ENCODE measurements at places on chromosomes 11 and 22.

- no peak for DNase-seq
Observed at GRCh38 chr11:38968951-38969350, 2370.9 kb upstream of the RAG2 start.

DNA sequence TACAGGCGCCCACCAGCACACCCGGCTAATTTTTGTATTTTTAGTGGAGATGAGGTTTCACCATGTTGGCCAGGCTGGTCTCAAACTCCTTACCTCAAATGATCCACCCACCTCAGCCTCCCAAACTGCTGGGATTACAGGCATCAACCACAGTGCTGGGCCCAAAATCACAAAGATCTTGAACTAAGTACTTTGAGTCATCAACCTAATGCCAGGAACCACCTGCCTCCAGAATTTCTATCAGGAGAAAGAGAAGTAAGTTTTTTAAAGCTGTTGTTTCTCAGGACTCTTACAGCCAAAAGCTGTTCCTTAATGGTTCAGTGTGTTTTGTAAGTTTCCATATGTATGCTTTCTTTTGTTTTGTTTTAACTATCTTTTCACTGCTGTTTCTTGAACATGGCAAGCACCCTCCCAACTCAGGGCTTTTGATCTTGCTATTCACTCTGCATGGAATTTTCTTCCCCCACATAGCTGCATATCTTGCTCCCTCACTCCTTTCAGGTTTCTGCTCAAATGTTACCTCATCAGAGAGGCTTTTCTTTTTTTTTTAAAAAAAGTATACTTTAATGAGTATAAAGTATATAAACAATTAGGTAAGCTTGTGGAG is 6.0 kb upstream of the PAK1 start:
- no peak for DNase-seq

GRCh38 chr11:30578406-30578805 is 7.7 kb downstream of the MPPED2 start:
- no peak for DNase-seq

- no peak for DNase-seq
Observed at GRCh38 chr11:44766112-44766971, 39.6 kb downstream of the TSPAN18 start.

- no peak for DNase-seq
Observed at GRCh38 chr11:72570893-72571661, 103.1 kb downstream of the PDE2A start.

GRCh38 chr11:112625814-112626213 is 335.4 kb upstream of the NCAM1 start:
- no peak for DNase-seq

- DNase-seq, result no peak
Observed at GRCh38 chr11:87374038-87374807, 336.5 kb downstream of the TMEM135 start.

DNA sequence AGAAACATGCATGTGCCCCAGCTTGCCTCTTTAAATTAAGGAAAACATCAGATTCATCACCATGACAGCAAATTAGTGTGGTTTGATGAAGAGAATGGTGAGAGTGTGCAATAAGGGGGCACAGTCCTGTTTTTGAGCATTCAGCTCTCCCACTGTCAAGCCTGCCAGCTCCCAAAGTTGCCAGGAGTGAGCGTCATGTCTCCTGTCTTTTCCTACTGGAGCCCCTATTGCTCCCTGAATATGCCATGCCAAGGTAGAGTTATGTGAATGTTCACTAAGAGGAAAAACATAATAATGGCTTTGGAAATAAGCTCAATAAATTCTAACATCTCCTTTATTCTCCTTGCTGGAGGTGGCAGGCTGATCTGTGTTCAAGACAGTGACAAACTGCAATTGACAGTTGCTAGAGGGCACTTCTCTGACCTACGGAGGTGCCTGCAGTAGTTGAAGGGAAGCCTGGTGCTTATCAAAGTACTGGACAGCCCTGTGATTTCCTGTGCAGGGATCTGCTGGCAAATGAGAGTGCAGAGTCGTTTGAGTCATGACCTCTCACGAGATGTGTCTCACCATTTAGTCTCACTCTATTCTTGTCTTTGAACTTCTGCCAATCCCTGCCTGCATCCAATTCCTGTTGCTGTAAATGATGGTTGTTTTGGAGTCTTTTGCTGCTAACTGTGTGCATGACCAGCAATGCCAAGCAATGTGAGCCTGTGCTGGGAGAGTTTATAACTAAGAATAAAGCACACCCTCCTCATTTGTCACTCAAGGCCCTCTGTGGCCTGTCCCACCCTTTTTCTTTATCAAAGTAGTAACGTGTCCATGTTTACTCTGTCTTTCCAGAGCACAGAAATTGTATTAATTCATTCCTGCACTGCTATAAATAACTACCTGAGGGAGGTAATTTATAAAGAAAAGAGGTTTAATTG is 34.8 kb downstream of the MRGPRX2 start:
- no peak for DNase-seq

- peak; percentile 53 for DNase-seq
Observed at GRCh38 chr11:1772270-1773130, 8.8 kb upstream of the CTSD start.

- DNase-seq, result no peak
Observed at GRCh38 chr11:1129611-1130160, 28.1 kb upstream of the MUC5AC start.

DNA sequence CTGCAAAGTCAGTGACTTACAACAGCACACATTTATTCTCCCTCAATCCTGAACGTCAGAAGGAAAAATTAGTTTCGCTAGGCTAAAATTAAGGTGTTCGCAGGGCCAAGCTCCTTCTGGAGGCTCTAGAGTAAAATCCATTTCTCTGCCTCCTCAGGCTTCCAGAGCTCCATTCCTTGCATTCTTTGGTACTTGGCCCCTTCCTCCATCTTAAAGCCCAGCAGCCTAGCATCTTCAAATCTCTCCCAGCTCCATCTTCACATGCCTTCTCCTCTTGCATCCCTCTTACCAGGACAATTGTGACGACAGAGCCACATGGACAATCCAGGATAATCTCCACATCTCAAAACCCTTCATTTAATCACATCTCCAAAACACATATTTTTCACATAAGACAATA is 165.0 kb downstream of the GRIA4 start:
- DNase-seq, result no peak

DNA sequence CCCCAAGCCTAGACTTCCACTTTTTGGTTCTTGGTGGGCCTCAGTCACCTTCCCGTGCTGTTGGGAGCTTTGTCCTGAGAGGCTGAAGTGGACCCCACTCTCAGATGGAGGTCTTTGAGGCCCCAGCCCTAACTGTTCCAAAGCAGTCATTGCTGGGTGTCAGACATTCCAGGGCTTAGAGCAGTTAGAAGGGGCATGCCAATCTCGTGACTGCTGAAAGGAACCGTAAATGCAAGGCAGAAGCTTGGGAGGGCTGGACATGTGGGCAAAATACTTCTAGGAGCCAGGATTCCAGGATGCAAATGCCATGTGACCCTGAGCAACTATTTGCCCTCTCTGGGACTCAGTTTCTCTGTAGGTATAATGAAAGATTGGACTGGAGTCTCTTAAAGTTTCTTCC is 118.8 kb upstream of the CRYBB3 start:
- DNase-seq, result no peak

DNA sequence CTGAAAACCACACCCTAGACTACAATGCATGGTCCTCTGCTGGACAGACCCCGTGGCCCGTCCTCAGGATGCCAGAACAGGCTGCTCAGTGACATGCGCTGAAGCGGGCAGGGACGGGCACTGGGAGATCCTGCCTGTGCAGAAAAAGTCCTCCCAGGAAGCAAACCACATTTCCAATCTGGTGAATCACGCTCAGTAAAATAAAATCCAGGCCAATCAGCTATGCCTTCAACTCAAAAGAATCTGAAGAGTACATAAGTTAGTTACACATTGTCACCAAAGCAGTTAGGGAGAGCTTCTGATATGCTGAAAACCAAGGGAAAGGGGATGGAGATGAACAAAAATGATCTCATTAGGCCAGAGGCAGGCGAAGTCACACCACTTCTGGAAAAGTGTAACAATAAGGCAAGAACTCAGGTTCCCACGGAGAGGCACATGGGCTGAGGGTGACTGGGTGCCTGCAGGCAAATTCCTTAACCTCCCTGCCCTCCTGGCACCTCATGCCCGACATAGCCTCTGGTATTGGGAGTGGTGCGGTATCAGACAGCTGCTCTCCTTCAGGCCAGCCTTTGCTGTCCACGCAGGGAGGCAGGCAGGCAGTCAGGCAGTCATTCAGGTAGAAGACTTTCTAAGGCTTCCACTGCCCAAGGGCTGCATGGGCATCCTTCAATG is 66.4 kb downstream of the APOL5 start:
- no peak for DNase-seq

- DNase-seq, result no peak
Observed at GRCh38 chr11:71263386-71263785, 11.0 kb upstream of the SHANK2 start.

DNA sequence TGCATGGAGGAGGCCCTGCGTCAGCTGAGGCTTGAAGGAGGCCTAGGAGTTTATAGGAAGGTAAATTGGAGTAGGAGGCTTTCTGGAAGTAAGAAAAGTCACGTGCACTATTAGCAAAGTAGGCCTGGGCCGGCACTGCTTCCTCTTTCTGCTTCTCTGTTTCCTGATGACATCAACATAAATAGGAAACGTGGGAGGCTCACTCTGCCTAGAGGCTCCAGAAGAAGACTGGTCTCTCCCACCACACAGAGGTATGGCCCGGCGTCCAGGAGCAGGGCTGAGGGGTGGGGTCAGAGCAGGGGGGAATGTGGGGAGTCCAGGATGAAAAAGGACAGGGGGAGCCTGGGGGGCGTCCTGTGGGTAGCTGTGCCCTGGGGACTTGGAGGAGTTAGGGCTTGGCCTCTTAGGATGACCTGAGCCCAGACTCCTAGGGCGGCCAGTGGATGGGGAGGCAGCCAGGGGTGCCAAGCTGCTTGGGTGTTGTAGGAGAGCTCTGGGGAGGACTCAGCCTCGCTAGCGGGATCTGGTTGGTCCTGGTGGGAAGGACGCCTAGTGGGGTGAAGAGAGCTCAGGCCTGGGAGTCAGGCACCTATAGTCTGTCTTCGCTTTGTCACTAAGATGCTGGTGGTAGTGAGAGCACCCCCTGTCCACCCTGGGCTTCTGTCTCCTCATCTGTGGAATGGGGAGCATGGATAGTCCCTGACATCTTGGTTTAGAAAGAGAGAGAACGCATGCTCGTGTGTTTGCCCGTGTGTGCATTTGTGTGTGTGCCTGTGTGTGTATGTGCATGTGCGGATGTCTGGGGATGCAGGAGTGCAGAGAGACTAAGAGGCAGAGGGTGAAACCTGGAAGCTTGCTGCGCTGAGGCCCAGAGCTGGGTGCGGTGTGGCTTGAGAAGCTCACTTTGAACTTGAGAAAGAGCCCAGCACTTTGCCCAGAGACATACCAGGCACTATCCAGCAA is at the start of gene CSF2RB:
Gene CSF2RB, plus strand, starts transcription at position 202 of the 963 bp plus-strand sequence. CDS start 8,580 bp downstream, outside the sequence.
- DNase-seq, result no peak

GRCh38 chr11:33879375-33879774 is 12.5 kb downstream of the LMO2 start:
- no peak for DNase-seq

DNA sequence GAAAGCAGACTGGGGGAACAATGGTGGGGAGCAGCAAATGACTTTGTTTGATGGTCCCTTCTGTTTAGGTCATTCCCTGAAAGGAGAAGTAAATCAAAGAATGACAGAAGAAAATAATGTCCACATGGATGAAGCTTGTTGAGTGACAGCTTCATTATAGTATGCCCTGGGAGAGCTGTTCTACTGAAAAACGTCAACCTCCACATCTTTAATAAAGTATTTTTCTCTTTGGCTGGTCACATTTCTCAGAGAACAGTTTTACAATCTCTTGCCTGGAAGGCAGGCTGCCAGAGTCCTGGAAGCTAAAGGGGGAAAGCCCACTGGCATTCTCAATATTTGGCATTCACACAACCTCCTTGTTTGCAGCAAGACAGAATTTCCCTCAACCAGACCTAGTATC is 287.9 kb downstream of the SWAP70 start:
- DNase-seq, result no peak

- DNase-seq, result no peak
Observed at GRCh38 chr11:13225038-13226001, 52.3 kb upstream of the BMAL1 start.

DNA sequence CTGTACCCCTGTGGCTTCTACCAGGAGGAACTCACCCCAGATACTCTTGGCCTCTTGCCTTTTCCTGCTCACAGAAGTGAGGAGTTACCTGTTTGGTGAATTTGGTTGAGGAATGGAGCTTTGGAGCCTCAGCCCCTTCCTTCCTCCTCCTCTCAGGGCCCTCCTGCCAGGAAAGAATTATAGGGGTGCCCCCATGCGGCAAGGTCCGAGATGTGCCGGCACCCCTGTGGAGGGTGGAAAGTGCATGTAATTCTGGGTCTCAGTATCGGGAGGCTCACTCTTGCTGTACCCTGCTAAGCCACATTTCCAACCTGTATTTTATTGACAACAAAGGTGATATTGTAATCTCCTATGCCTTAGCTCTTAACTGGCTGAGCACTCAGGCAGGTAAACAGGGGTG is 13.7 kb upstream of the IGSF22 start:
- DNase-seq, result no peak

- no peak for DNase-seq
Observed at GRCh38 chr22:29479417-29480261, at the start of gene NEFH. Gene NEFH, plus strand, starts transcription at chr22:29480218. Its CDS starts 45 bp downstream, at chr22:29480263.

GRCh38 chr11:23570828-23571227 is 710.6 kb upstream of the CCDC179 start:
- DNase-seq, result no peak

- no peak for DNase-seq
Observed at GRCh38 chr11:57228600-57228999, 8.4 kb downstream of the APLNR start.

DNA sequence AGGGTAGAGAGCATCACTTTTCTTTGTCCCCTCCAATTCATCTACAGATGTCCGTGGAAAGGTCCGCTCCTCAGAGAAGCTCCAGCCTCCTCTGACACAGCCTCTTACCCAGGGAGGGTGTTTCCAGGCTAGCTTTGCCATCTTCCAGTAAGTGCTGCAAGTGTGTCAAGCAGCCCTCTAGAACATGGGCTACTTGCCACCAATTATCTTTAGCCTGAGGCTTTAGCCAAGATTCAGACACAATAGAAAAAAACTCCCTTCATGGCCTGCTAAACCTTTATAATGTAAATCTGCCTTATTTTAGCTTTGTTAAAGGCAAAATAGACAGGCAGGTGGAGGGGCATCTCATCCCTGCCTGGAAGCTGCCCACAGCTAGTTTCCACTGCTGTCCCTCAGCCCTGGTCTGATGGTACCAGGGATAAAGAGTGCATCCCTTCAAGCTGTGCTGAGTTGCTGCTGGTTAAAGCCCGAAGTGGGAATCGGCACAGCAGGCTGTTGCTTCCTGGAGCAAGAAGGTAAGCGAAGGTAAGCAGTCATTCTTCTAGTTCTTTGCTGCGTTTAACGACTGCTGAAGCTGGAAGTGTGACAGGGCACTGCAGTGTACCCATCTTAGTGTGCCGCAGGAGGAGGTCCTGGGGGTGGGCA is 190.1 kb upstream of the E2F8 start:
- DNase-seq, result no peak

Data from stimulated activated CD4-positive, alpha-beta T cell treated with anti-CD3 and anti-CD28 coated beads, Interleukin-2, amount 100 ng/mL, for 24 hours (primary cell).